BJ (cell line): ENCODE measurements at places on chromosomes 1 and 21.

- DNase-seq, result no peak
Observed at GRCh38 chr1:11924334-11925195, 1.7 kb downstream of the KIAA2013 start.

- no peak for DNase-seq
Observed at GRCh38 chr1:1212780-1213344, 1.1 kb downstream of the TNFRSF4 start.

DNA sequence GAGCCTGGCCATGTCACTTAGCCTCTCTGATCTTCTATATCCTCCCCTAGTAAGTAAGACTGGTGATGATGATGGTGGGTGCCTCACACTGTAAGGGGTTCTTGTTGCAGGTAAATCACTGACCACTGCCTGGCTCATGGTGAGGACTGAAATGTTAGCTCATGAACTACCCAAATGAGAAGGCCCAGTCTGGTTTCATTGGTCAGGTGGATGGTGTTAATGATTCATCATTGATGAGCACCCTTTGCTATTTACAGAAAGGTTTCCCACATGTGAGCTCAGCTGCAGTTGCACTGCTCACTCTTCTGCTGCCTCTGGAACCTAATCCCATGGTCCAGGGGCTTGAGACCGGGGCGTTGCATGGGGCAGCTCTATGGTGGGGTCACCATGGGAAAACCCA is 417.7 kb downstream of the PRDM2 start:
- DNase-seq, result no peak

- DNase-seq, result no peak
Observed at GRCh38 chr1:46532498-46533178, 18.8 kb downstream of the KNCN start.

- DNase-seq, result no peak
Observed at GRCh38 chr1:170203693-170204092, 57.9 kb downstream of the NTMT2 start.

GRCh38 chr1:180951836-180952656 is 39.3 kb downstream of the KIAA1614 start:
- DNase-seq, result no peak
